ENCODE measurements at places on chromosomes 6 and 20.

DNA sequence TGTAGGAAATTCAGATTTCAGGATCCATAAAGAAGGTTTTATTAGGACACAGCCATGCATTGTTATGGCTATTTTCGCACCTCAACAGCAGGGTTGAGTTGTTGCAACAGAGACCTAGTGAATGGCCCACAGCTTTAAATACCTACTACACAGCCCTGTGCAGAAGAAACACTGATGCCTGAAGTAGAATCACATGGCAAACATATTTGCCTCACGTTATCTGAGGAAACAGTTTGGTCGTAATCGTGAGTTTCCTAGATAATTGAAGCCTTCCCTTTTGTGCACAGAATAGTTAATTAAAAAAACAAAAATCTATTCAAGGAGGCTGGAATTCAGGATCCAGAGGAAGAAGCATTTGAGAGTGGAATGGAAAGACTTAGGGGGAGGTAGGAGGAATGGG is 55.1 kb downstream of the GCNT2 start:
- no peak for DNase-seq

DNA sequence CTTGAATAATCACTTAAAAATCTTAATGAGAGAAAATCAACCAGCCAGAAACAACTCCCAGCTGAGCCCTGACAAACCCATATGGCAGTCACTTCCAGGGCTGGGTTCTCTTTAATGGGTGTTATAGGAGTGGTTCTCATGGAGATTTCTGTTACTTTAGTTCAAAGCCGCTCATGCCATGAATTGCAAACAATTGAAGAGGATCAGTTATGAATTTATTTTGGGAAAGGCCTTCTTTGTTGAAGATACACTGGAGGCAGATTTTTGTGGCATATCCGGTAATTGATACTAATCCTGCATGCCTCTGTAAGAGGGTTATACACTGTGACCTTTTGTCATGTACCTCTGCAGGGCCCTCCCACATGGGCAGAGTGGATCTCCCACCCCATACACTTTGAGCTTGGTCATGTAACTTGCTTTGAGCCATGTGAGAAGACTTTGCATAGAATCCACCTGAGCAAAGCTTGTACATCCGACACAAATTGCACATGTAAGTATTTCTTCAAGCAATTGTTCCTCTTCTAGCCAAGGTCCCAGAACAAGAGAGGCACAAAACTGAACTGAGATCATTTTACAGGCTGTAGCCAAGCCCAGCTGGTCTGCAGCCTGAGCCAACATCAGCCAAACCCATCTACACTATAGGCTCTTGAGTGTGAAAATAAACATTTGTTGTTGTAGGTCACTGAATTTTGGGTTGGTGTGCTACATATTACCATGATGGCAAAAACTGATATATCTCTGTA is 492.3 kb downstream of the PREX1 start:
- no peak for DNase-seq

DNA sequence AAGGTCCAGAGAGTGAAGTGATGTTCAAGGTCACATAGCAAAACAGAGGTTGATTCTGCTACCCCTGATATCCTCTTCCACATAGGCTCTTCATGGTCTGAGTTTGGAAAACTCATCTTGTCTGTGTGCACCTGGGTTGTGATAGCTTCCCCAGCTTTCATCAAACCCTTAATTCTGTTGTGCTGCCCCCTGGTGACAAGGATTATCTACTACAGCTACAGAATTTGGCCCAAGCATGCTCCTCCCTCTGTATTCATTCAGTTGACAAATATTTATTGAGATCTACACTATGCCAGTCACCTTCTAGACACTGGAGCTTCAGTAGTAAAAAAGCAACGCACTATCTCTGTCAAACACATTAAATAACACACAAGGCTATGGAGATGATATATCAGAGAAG is 50.4 kb downstream of the SMPDL3A start:
- peak; percentile 81 for DNase-seq

DNA sequence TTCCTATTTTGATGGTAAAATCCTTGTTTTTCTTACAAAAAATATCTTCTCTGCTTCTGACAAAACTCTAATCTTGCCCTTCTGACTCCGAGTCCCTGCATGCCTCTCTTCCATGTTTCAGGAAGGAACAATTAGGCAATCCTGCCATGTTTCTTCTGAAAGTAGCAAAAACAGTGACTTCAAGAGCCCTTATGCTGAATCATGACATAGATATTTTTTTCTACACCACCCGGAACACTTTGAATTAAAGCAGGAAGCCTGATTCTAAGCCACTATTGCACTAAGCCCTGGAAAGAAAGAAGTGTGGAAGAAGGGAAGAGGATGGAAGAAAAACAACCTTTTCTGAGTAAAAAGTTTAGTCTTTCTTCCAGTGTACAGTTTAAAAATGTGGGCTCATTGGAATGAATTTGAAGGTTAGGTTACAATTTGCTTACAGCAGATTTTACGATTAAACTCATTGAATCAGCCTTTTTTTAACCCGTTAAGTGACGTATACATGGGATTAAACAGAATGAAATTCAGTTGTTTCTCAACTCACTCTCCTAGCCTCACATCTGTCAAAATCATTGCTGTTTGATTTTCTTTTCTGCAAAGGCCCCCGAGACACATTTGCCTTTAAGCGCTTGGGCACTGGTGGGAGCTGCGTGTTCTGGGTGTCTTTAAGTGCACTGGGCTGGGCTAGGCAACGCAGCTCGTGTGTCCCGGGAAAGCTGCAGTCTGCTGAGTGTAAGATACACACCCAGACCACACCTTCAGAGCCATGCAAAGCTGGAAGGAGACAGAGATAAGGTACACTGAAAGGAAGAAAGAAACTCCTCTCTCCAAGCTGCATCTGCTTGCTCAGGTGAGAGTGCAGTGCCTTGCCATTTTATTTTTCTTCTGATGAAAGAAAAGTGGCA is 159.4 kb upstream of the CITED2 start:
- peak; percentile 28 for DNase-seq

GRCh38 chr6:55836945-55837344 is 38.4 kb downstream of the BMP5 start:
- DNase-seq: no peak

DNA sequence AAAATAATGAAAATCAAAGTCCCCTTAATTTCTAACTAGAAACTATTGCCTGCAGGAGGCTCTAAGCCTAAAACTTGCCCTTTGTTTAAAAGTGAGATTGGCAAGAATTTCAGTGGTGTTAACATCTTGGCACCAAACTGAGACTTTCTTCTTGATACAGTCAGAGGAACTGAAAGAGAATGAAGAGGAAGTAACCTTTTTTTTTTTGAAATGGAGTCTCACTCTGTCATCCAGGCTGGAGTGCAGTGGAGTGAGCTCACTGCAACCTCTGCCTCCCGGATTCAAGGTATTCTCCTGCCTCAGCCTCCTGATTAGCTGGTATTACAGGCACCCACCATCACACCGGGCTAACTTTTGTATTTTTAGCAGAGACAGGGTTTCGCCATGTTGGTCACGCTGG is 3.6 kb downstream of the DOP1A start:
- no peak for DNase-seq

DNA sequence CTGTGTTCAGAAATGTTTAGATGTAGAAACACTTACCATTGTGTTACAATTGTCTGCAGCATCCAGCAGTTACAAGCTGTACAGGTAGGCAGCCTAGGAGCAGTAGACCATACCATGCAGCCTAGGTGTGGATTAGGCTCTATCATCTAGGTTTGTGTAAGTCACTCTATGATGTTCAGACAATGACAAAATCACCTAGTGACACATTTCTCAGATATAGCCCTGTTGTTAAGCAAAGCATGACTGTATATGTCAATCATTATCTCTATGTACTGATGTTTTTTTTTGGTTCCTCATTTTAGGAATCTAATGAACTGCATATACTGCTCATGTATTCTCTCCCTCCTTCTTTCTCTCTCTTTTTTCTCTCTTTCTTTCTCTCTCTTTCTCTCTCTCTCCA is 22.2 kb downstream of the CST8 start:
- DNase-seq: no peak
